ENCODE measurements at places on chromosomes 1 and 21.

DNA sequence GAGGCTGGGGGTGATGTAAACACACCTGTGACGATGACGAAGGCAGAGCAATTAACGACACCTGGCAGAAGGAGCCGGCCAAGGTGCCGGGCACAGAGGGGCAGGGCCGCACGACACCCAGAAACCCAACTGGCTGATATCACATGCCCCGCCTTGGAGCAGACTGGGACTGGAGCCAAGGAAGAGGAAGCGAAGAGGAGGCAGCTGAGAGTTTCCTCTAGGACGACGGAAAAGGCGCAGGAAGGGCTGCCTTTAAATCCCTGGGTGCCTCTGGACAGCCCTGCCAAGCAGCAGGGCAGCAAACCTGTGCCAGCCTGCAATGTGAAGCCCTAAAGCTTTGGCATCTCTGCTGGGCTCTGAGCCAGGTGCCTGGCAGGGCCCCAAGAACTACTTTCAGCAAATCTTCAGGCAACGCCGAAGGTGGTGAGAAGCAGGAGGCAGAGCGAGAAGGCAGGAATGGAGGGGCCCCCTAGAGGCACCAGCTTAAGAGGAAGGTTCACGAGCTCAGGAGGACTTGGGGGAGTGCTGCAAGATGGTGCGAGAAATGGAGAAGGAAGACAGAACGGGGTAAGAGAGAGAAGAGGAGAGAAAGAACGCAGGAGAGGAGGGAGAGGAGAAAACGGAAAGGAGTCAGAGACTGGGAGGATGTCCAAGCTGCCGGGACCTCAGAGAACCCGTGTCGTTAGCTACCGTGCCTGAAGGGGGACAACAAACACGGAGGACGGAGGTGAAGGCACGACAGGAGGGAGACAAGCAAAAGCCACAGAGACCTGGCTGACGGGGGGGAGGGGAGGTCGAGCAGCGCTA, 25.3 kb upstream of the PEF1 start:
- peak; percentile 64 for DNase-seq

GRCh38 chr21:29667651-29668050, 272.1 kb downstream of the GRIK1 start:
- DNase-seq: no peak

DNA sequence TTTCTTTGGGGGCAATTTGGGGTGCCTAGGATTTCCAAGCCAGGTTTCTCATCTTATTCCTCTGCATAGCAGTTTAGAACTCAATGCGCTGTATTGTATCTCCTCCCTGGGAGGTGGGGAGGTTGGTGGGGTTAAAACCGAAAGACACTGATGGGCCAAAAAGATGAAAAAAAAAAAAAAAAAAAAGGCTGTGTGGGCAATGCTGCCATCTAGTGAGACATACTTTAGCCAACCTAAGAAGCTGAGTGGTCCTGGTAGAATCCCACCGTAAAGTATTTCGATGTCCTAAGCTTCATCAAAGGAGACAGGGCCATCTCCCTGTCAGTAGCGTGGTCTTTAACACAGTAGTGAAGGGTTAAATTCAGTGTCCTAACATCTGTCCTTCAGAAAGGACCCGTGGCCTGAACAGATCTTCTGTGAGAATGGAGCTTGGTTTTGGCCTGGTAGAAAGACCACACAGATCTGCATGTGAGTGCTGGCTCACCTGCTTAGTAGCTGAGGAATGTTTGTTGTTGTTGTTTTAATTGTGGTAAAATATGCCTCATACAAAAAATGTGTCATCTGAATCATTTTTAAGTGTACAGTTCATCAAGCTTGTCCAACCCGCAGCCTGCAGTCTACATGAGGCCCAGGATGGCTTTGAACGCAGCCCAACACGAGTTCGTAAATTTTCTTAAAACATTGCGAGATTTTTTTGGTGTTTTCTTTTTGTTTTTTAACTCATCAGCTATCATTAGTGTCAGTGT, 226.2 kb downstream of the KIF26B start:
- DNase-seq: no peak

GRCh38 chr1:30900931-30901560, 7.5 kb downstream of the SDC3 start:
- no peak for DNase-seq

DNA sequence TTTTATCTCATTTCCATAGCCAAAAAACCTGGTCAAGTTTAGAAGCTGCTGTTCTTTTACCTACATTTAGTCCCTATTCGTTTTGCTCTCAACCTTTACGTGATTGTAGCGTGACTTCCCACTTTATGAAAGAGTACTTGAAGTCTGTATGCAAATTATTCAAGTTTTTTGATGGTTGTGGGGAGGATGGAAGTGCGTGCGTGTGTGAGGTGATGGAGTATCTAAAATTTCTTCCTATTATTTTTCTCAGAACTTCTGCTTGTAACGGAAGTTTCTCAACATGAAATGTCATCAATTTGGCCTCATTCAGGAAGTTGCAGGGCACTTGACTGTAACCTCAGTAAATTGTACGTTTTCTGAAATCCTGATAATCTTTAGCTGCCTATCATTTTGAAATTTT, 64.0 kb downstream of the SAMSN1 start:
- DNase-seq: no peak

DNA sequence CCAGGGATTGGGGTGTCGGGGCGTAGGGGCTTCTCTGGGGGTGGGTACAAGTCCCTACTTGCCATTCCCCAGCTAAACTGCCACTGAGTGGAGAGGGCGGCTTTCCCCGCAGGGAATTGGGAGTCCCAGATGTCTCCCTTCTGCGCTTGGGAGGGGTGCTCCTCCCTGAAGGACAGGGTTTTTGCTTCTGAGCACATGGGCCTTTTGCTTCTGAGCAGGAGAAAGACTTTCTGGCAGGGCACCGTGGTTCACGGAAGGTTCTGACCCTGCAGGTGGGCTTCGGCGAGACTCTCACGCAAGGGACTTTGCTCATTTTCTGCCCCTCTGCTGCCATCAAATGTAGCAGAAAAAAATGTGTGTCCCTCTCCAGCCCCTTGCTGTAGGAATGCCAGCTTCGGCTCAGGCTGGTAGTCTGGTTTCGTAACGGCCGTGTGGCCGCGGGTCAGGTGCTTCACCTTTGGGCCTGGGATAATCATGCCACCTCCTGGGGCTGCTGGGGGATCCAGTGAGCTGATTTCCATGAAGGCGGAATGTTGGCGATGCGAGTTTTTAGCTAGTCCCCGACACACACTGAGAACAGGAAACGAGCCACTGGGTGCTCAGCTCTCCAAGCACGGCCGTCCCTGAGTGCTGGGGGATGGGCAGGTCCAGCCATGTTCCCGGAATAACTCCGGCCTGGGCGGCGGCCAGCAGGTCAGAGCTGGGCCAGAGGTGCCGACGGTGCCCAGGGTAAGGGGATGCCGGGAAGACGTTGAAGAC, 364.0 kb downstream of the CAMTA1 start:
- peak; percentile 68 for DNase-seq

GRCh38 chr1:207077470-207078377, 10.9 kb upstream of the C4BPB start:
- peak; percentile 46 for DNase-seq

DNA sequence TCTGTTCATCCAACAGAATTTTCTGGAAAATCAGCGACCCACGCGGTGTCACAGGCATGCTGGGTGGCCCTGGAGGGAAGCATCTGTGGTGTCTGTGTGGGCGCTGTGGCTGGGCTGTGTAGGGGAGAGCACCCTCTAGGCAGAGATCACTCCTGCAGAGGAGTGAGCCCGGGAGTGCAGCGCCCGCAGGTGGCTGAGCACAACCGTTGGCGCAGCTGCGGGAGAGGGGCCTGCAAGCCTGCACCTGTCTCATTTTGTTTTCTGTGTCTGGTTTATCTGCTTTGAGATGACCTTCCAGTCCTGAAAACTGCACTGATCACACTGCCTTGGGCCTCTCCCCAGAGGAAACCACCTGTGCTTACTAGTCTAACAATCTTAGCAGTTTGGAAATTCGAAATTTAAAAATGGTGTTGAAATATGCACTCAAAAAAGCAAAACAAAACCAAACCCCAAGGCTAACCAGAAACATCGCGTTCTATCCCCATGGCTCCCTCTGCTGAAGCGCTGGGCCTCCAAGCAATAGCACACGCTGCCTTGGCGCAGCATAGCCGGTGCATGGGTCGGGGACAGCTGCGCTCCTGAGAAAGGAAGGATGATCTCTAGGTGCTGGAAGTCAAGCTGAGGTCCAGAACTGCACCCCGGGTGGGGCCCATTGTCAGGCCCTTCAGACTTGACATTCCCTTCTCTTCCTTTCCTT, 4.8 kb downstream of the FAM3B start:
- DNase-seq: no peak
